ENCODE measurements at places on chromosomes 7 and 10.

DNA sequence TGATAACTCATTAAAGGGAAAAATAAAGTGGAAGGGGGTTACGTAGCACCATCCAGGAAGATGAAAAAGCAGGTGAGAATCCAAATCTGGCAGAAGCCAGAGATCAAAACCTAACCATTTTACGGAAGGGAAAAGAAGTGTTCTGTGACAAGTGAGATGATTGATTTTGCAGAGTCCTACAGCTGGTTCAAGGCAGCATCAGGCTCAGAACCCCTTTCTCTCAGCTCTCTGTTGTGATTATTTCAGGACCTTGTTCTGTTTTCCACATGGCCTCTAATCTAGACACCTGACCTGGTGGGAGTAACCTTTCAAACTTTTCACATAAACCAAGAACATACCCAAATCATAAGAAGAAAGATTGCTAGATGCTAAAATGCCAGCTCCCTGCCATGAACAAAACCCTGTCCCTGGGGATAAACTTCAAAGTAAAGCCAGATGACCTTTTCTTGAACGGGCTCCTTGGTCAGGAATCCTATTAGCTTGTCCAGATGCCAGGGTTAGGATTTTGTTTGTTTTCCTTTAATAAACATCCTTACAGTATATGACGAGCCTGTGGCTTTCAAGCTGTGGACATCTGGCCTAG is 5.9 kb downstream of the DUSP5 start:
- no peak for DNase-seq

DNA sequence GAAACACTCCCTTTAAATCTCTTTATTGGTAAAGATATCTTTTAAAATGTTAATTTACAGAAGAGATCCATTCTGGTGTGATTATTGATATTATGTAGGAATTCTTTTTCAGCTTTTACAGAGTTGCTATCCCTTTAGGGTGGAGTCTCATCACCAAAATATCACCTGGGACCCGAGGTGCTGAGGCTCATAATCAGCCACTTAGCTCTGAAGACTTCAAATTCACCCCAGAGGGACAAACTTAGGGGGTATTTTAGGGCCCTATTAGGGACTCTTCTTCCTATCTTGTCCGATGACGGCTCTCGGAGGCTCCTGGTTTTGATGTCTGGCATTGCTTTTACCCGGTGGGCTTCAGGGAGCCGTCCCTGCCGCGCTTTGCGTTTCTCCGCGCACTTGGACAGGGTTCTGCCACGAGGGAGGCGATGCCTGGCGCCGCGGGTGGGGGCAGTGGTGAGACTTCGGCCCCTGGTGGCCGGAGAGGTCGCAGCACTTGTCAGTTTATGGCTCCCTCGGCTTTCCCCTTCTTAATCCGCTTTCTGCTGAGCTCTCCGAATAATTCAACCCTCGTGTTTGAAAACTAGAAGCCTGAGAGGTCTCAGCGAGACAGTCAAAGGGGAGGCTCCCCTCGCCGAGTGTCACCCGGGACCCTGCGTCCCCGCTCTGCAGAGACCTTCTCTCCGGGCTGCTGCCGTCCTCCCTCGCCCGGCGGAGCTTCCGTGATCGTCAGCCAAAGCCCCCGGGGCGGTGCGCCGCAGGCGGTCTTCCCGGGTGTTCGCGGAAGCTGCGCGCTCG is 27.8 kb downstream of the RBM20 start:
- DNase-seq, result peak; percentile 85

GRCh38 chr10:22911889-22912762 is 15.7 kb upstream of the ARMC3 start:
- no peak for DNase-seq

DNA sequence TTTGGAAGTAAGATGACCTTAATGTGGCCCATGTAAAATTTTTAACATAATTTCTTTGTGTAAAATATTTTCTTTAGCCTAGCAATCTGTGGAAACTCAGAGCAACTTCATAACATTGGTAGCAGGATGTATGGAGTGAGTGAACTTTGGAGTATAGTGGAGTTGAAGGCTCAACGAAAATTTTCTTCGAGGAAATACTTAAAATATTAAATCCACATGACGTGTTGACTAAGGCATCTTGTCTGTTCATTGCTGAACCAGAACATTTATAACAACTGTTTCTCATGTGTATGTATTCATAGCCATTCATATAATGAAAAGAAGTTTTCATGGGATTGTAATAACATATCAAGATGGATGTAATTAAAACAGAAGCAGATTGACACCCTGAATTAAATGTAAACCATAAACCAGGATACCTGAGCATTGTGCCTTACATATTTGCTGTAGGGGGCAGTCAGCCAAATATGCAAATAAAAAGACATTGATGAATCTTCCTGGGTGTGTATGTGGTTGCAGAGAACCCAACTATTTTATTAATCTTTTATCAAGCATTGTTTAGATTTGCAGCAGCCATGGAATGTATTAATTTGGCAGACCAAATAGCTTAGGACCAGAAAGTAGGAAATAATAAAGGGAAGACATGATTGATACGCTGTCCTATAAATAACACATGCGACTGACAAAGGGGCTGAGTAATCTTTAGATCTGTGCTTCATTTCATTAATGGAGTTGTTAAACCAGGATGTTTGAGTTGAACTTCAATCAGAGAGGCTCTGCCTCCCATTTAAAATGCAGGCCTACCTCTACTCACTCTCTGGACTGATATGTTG is 11.5 kb downstream of the AUTS2 start:
- no peak for DNase-seq

GRCh38 chr10:14879928-14880193 is 1.2 kb downstream of the SUV39H2 start:
- no peak for DNase-seq

DNA sequence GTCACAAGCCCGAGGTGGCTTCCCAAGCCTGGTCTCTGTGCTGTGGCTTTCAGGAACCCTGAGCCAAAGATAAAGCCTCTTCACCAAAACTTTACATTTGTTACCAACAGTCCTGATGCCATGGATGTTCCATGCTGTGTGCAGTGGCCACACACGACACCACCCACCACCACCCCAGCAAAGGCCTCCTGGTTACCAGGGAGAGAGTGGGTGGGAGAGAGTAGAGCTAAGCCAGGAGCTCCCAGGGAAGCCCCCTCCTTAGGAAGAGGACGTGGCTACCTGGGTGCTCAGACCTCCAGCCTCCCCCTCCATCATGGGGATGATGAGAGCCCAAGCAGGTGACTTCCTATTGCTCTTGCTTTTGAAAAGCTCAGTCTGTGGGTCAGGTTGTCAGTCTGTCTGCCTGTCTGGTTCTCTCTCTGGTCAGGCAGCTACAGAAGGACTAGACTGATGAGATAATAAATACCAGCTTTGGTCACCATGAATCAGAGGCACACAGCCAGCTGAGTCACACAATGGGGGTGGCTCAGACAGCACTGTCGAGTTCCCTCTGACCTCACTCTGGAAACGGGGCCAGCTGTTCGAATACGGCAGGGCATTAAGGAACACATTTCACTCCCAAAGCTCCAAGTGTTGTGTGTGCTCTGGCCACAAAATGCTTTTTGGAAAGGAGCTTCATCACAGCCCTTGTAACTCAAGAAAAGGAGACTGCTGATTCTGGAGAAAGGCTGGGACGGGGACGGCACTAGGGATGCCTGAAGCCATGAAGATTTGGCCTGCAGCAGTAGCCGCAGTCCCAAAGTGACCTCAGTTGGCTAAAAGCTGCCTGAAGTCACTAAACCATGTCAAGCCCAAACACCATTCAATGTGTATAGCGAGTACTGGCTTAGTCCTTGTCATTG is 166.0 kb downstream of the FANK1 start:
- peak; percentile 96 for DNase-seq

- DNase-seq, result no peak
These were observed 245.0 kb downstream of the MGMT start for GRCh38 chr10:129712000-129712399.

DNA sequence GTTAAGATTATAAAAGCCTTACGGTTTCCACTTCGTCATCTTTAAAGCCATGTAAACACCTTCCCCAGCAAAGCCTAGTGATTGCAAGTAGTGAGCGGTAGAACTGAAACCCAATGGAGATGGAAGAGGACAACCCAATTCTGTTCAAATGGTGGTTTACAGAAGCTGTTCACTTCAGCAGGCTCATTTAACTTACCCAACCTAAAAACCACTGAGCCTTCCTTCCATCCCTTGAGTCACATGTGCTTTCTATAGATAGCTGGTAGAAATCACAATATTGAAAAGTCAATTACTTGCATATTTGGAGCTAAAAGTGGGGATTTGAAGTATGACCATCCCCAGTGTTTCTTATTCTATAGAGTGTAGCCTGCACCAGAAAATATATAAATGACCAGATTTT is 667.7 kb downstream of the SUGCT start:
- DNase-seq, result peak; percentile 17

GRCh38 chr10:34885898-34886297 is 70.8 kb upstream of the PARD3 start:
- DNase-seq, result no peak

- no peak for DNase-seq
These were observed 39.3 kb upstream of the MKI67 start for GRCh38 chr10:128165536-128165935.

DNA sequence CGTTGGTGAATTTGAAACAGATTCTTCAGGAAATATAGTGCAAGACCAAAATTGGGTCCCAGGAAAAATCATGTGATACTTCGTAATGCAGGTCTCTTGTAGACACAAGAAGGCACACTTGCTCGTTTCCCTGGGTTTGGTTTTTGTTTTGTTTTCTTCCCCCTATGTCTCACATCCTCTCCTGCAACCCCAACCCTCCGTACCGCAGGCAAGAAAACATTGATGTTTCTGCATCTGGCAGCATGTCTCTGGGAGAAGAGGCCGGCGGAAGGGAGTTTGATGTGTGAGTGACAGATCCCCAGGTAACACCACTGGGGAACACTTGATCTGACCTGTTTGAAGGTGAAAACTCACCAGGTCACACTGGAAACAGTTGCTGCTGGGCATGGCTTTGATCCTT is 718.5 kb downstream of the AUTS2 start:
- no peak for DNase-seq

DNA sequence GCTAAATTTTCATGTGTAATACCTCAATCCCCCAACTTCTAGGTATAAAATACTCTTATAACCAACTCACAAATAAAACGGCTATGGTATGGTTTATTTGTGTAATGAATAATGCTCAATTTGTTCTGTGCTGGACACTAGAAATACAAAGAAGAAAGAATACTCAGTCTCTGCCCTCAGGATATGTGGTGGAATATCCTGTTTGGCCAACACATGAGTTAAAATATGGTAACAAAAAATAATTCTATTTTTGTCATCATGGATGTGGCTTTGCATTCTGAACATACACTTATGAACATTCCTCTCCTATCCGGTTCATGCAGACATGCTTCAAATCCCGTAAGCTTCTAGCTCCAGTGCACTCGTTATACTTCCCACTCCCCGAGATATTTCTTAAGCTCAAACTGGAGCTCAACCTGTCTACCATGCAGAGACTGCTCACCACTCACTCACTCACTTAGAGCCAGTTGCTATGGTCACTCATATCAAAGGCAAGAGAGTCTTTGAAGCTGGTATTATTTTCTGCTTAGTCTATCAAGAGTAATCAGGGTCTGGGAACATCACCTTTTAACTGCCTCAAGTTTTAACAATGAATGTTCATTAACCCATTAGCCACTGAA is 53.8 kb upstream of the SLC16A12 start:
- DNase-seq, result no peak

DNA sequence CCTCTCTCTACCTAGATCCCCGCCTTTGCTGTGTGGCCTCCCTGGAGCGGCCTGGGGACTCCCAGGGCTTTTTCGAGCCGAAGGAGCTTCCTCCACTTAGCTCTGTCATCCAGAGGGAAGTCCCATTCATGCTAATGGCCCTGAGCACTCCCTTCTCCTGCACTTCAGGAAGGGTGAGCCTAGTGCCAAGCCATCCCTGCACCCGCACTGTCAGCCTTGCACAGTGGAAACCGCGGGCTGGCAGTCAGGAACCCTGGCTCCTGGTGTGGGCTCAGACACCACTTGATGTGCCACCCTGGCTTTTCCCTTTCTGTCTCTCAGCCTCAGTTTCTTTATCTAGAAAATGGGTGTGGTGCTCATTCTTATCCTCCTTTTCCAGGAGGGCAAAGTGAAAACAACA is 131.6 kb downstream of the ZMIZ1 start:
- no peak for DNase-seq

DNA sequence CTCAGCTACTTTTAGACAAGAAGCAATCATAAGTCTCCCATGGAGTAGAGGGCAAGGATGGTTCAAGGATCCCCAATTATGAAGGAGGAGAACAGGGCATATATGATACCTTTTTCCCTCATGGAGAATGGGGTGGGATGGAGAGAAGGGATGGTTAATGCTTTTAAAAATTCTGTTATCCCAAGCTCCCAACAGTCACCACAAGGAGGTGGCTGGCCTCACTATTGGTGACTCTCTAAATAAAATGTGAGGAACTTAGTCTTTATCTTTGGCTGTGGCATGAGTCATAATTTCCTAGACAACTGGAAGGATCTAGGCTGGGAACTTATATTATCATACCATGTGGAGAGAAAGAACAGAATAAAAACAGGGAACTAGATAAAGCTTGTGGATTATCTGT is 297.0 kb downstream of the PHTF2 start:
- no peak for DNase-seq

DNA sequence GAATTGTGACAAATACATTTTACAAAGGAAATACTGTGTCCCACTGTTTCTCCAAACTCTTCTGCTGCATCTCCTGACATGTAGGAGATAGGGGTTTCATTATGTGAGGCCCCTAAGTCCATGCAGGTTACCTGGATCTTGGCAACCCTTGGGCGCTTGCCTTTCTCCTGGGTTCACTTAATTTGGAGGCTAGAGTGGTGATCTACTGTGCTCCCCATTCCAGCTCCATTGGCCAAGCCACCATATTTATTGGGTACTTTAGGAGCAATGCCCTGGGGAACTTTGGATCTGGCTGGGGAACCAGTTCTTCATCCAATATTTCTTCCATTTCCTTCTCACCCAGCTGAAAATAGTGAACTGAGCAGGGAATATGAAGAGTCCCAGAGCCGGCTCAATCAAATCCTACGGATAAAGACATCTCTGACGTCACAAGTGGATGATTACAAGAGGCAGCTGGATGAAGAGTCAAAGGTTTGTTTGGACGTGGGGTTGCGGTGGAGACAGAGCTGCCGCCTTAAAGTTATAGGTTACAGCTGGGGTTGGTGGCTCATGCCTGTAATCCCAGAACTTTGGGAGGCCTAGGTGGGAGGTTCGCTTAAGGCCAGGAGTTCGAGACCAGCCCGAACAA is 18.5 kb downstream of the MYH16 start:
- no peak for DNase-seq

- peak; percentile 31 for DNase-seq
These were observed 146.6 kb downstream of the SH2D4B start for GRCh38 chr10:80684259-80684658.

- DNase-seq, result no peak
These were observed 999 bp downstream of the ITIH5 start for GRCh38 chr10:7665767-7666166.

GRCh38 chr10:119481781-119482426 is 60.6 kb downstream of the RGS10 start:
- DNase-seq, result no peak

- DNase-seq, result no peak
These were observed 72.4 kb downstream of the AGMO start for GRCh38 chr7:15489383-15489782.
